B cell (primary cell): ENCODE measurements at places on chromosomes 6 and 20.

GRCh38 chr20:17543531-17544131, 12.5 kb upstream of the BFSP1 start:
- H3K4me3 ChIP-seq = no peak overlapping the region
- no peaks in the 10 kb centered on the region for H3K36me3 ChIP-seq
- no peak overlapping the region for H3K27ac ChIP-seq
- H3K27me3 ChIP-seq = peaks cover 3% of the 10 kb centered on the region
- no peaks in the 10 kb centered on the region for H3K4me1 ChIP-seq
- no peak for DNase-seq

- no peaks in the 10 kb centered on the region for H3K36me3 ChIP-seq
- no peaks in the 10 kb centered on the region for H3K27me3 ChIP-seq
- peaks cover 36% of the 10 kb centered on the region for H3K4me1 ChIP-seq
- H3K27ac ChIP-seq = no peak overlapping the region
- DNase-seq = peak; percentile 47
- no peak overlapping the region for H3K4me3 ChIP-seq
These were observed 3.1 kb downstream of the FYN start for GRCh38 chr6:111870051-111870741.

DNA sequence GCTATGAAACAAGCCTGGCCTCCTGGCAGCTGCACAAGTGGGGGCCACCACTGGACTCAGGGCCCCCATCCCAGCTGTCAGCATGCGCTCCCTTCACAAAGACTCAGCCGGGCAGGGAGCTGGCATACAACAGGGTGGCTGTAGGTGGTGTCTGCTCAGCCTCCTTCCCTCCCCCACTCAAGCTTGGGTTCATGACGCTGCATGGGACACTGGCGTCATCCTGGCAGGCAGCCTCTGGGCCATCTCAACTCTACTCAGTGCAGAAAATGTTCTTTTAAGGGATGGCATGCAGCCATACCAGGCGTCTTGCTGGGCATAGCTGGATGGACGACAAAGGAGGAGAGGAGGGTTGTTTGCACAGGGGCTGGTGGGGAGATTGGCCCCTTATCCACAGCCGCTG, 30.5 kb downstream of the SAYSD1 start:
- H3K27ac ChIP-seq = no peak overlapping the region

GRCh38 chr6:148407372-148407771, 64.7 kb downstream of the SASH1 start:
- H3K27me3 ChIP-seq = no peaks in the 10 kb centered on the region
- no peaks in the 10 kb centered on the region for H3K4me1 ChIP-seq
- no peaks in the 10 kb centered on the region for H3K36me3 ChIP-seq
- no peak overlapping the region for H3K4me3 ChIP-seq

DNA sequence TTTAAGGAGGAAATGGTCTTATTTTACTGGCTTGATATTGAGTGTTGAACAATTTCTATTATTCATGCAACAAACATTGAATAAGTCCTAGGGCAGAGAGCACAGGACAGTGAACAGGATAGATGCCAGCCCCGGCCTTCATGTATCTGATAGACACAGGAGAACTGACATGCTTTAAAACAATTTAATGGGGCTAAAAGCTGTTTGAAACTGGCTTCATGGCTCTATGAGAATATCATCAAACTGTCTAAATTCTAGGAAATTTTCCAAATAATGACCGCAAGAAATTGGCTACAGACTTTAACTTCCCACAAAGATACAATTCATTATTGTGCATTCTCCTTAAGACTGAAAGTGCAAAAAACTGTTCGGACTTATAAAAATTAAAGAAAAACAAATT, 69.0 kb downstream of the ID4 start:
- no peaks in the 10 kb centered on the region for H3K27me3 ChIP-seq
- no peak overlapping the region for H3K27ac ChIP-seq
- DNase-seq = no peak
- no peaks in the 10 kb centered on the region for H3K36me3 ChIP-seq

- H3K36me3 ChIP-seq = no peaks in the 10 kb centered on the region
- no peaks in the 10 kb centered on the region for H3K27me3 ChIP-seq
- H3K4me3 ChIP-seq = no peak overlapping the region
These were observed 566.8 kb downstream of the TFAP2A start for GRCh38 chr6:9848094-9848493.

- H3K4me1 ChIP-seq = no peaks in the 10 kb centered on the region
- no peaks in the 10 kb centered on the region for H3K27me3 ChIP-seq
- no peak for DNase-seq
- H3K36me3 ChIP-seq = no peaks in the 10 kb centered on the region
- H3K4me3 ChIP-seq = no peak overlapping the region
These were observed 56.6 kb upstream of the EYA2 start for GRCh38 chr20:46838011-46838410.

GRCh38 chr20:43843965-43844660, 70.5 kb upstream of the TOX2 start:
- DNase-seq = no peak
- H3K27ac ChIP-seq = no peak overlapping the region

DNA sequence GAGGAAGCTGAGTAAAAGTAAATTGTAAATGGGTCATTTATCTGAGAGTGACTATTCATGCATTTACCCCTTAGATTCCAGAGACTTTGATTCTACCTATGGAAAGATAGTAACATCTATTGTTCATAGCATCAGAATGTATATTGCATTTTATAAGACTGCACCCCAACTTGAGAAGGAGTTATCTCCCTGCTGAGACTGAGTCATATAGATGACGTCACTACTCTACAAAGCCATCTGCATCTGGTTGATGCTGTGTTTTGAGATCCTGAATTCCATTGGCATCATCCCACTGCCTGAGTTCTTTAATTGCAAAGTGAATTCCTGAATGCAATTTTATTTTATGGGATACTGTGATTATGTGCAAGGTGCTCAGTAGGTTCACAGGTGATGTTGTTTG, 444.0 kb upstream of the SLC35B3 start:
- H3K4me3 ChIP-seq = no peak overlapping the region
- DNase-seq = no peak
- H3K27me3 ChIP-seq = no peaks in the 10 kb centered on the region
- no peak overlapping the region for H3K27ac ChIP-seq

GRCh38 chr6:144602523-144603180, 317.5 kb downstream of the UTRN start:
- DNase-seq = no peak
- no peak overlapping the region for H3K4me3 ChIP-seq
- H3K27me3 ChIP-seq = no peaks in the 10 kb centered on the region
- no peaks in the 10 kb centered on the region for H3K4me1 ChIP-seq

- DNase-seq = no peak
- no peaks in the 10 kb centered on the region for H3K4me1 ChIP-seq
- H3K27ac ChIP-seq = no peak overlapping the region
- no peaks in the 10 kb centered on the region for H3K36me3 ChIP-seq
- H3K27me3 ChIP-seq = no peaks in the 10 kb centered on the region
These were observed 35.4 kb downstream of the SLC16A10 start for GRCh38 chr6:111122458-111123286.

DNA sequence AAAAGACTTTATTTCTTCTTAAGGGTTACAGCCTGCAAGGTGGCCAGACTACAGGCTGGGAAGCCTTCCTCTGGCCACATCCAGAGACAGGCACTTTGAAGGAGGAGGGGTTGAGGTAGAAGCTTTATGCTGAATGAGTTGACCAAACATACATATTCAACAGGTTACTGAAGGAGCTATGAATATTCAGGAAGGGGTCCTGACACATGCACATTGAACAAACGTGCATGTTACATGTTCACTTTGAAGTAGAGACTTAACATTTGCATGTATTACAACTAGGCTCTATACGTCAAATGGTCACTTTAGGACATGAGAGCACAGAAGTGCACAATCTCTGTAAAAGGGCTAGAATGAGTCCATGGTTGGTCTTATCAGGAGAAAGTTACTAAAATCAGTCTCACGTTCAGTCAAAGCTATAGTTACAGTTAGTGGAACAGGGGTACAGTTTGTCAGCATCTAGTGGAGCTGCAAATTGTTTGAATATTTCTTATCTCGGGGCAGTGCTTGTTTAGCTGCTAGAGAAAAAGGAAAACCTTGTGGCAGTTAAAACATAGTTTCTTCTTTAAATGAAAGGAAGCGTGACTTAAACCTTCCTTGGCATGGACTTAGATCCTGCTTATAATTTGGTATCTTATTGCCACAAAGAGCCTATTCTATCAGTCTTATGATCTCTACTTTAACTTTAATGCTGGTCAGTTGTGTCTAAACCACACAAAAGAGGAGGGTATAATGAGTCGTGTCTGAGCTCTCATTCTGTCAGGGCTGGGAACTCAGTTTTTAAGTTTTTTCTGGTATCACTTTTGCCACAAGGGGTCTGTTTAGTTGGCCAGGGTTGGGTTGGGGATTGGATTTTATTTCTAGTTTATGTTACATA, 4.6 kb upstream of the ZSCAN9 start:
- H3K4me1 ChIP-seq = peaks cover 14% of the 10 kb centered on the region
- H3K4me3 ChIP-seq = no peak overlapping the region
- H3K27me3 ChIP-seq = peaks cover 38% of the 10 kb centered on the region
- no peak for DNase-seq

DNA sequence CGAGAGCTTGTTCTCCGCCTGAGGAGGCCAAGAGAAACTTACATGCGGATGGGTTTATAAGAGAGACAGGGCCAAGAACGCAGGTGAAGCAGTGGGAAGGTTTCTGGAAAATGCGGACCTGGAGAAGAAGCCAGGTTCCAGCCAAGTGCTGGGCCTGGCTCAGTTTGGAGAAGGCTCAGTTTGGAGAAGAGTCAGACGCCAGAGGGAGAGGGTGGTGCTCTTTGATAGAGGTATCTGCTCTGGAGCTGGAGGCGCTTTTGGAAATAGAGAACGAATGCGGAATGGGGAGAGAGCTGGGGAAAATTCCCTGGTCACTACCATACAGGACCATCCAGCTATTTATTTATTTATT, 753 bp downstream of the RSPH9 start:
- H3K4me3 ChIP-seq = peak overlapping the region; percentile 56
- DNase-seq = no peak
- peaks cover 2% of the 10 kb centered on the region for H3K36me3 ChIP-seq
- H3K27ac ChIP-seq = no peak overlapping the region

GRCh38 chr6:39962831-39963230, 28.6 kb upstream of the MOCS1 start:
- H3K4me3 ChIP-seq = no peak overlapping the region
- no peaks in the 10 kb centered on the region for H3K4me1 ChIP-seq
- no peak for DNase-seq
- H3K27me3 ChIP-seq = no peaks in the 10 kb centered on the region
- H3K36me3 ChIP-seq = no peaks in the 10 kb centered on the region
- H3K27ac ChIP-seq = no peak overlapping the region

GRCh38 chr6:63066055-63066704, 145.1 kb upstream of the FKBP1C start:
- DNase-seq = no peak
- H3K36me3 ChIP-seq = no peaks in the 10 kb centered on the region
- no peak overlapping the region for H3K4me3 ChIP-seq
- no peaks in the 10 kb centered on the region for H3K27me3 ChIP-seq

- no peak for DNase-seq
- H3K27me3 ChIP-seq = no peaks in the 10 kb centered on the region
- no peak overlapping the region for H3K27ac ChIP-seq
- H3K36me3 ChIP-seq = no peaks in the 10 kb centered on the region
These were observed 54.9 kb upstream of the IER3 start for GRCh38 chr6:30799210-30799609.

- no peaks in the 10 kb centered on the region for H3K36me3 ChIP-seq
- no peak for DNase-seq
- H3K27me3 ChIP-seq = no peaks in the 10 kb centered on the region
These were observed 465.9 kb upstream of the ARID1B start for GRCh38 chr6:156311291-156311690.

- H3K36me3 ChIP-seq = peaks cover 17% of the 10 kb centered on the region
- DNase-seq = peak; percentile 53
- H3K27ac ChIP-seq = no peak overlapping the region
- H3K27me3 ChIP-seq = peaks cover 25% of the 10 kb centered on the region
These were observed 15.8 kb downstream of the AARS2 start for GRCh38 chr6:44297063-44298038.

DNA sequence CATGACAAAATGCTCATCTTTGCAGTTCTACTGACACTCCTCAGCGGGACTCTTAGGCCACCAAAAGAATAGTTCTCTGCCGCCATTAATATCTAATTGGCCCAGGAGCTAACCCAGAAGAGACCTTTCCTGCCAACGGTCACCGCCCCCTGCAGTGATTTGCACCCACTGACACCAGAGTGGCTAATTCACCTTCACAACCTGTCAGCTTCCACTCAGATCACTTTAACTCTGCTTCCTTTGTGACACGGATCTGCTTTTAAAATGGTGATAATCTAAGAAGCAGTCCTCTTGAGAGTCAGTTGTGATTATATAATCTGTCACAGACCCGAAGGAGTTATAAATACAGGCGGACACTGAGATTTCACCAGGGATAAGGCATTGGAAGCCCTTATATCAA, 172.8 kb downstream of the FRK start:
- no peaks in the 10 kb centered on the region for H3K36me3 ChIP-seq
- H3K27ac ChIP-seq = no peak overlapping the region
- no peak overlapping the region for H3K4me3 ChIP-seq
- DNase-seq = no peak
- H3K27me3 ChIP-seq = no peaks in the 10 kb centered on the region

DNA sequence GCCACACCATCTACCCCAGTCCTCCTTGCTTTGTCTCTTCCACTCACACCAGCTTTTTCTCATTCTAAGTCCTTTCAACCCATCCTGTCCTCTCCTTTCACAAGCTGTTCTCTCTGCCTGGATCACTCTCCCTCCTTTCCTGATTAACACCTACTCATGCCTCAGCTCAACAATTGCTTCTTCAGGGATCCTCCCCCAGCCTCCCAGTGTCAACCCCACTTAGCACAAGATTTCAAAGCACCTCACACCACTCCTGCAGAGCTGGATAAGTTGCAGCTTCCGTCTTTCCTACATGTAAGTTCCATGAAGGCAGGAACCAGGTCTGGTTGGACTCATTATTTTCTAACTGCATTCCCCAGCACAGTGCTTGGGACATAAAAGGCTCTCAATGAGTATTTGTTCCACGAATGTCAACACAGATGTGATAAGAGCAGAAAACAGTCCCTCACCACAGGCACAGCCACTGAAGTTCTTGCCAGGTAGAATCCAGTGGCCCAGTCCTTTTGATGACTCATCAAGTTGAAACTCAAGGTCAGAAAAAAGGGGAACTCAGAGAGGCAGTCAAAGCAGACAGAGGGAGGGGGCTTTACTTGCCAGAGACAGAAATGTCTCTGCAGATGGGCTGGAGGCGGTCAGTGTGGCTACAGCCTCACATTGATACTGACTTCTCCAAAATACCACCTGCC, 193.4 kb upstream of the PRDM1 start:
- DNase-seq = peak; percentile 65
- H3K27ac ChIP-seq = no peak overlapping the region
- peaks cover 17% of the 10 kb centered on the region for H3K4me1 ChIP-seq
- H3K4me3 ChIP-seq = no peak overlapping the region

- H3K4me1 ChIP-seq = peaks cover 16% of the 10 kb centered on the region
- H3K27me3 ChIP-seq = no peaks in the 10 kb centered on the region
- DNase-seq = no peak
- H3K4me3 ChIP-seq = no peak overlapping the region
- H3K36me3 ChIP-seq = peaks cover 6% of the 10 kb centered on the region
- H3K27ac ChIP-seq = no peak overlapping the region
These were observed 13.9 kb downstream of the FOXO3 start for GRCh38 chr6:108574457-108575141.
